ENCODE measurements at places on chromosomes 2 and 18.

- no peak for DNase-seq
These were observed 54.4 kb upstream of the TANC1 start for GRCh38 chr2:158914066-158914465.

- no peak for DNase-seq
These were observed 183.0 kb downstream of the MYO5B start for GRCh38 chr18:50011813-50012435.

GRCh38 chr2:160870729-160871465 lies 289.3 kb upstream of the TANK start:
- DNase-seq = no peak

DNA sequence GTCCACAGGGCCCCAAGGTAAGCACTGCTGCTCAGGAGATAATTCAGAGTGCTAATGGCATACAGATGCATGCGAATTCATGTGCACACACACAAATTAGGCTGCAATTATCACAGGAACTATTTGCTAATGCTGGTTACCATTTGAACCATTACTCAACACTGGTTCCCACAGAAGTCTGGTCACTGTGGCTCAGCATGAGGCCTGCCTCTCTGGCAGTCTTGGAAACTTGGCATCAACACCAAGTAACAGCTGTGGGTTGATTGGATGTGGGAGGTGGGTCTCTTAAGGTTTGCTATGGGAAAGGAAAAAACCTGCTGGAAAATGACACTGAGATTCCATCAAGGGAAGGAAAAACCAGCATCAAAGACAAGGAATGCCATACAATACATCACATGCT lies 105.0 kb downstream of the CELF4 start:
- DNase-seq = no peak

- DNase-seq = no peak
These were observed 33.2 kb downstream of the PTPN4 start for GRCh38 chr2:119792907-119793312.

- DNase-seq = no peak
These were observed 205.1 kb downstream of the TNS1 start for GRCh38 chr2:217797661-217798069.

- no peak for DNase-seq
These were observed 43.3 kb downstream of the SNED1 start for GRCh38 chr2:241041589-241042158.
